ENCODE measurements at places on chromosomes 6 and 20. TPM values are rescaled to one million over a fixed set of nuclear protein-coding genes. Genes with fewer than 3 reads are reported as not detected.

Gene LPA
- not detected for total RNA-seq

Gene CCN5
- 0.63 TPM for total RNA-seq

Gene SNAI1
- not detected for total RNA-seq

Gene PANK2
- total RNA-seq = 36.0 TPM

Gene LTB
- total RNA-seq = 1.5 TPM

Gene TSPO2
- not detected for total RNA-seq

Gene USP49
- 1.3 TPM for total RNA-seq

Gene VWA7
- 1.6 TPM for total RNA-seq

Gene CD83
- total RNA-seq = 2.5 TPM

Data from airway epithelial cell (primary cell).